HFF-Myc (cell line): ENCODE measurements at places on chromosomes 13 and 19.

GRCh38 chr13:20142023-20142926, 18.6 kb downstream of the GJA3 start:
- no peak for DNase-seq

GRCh38 chr19:10688545-10689280, 12.5 kb upstream of the QTRT1 start:
- DNase-seq, result no peak

DNA sequence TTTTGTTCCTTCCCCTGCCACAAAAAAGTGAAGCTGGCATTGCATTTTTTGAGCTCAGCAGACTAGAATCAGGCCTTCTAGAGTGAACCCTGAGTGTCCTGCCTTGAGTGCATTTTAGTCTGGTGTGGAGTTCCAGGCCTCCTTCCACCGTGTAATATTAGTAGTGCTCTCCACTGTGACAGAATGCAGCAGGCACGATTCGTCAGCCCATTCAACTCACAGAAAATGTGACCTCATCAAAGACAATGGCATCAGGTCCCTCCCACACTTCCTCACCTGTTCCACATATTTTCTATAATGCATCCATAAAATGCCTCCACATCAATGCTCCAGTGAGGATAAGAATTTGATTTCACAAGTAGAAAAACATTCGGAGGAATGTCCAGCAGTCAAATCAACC, 227.6 kb downstream of the FGF9 start:
- no peak for DNase-seq

DNA sequence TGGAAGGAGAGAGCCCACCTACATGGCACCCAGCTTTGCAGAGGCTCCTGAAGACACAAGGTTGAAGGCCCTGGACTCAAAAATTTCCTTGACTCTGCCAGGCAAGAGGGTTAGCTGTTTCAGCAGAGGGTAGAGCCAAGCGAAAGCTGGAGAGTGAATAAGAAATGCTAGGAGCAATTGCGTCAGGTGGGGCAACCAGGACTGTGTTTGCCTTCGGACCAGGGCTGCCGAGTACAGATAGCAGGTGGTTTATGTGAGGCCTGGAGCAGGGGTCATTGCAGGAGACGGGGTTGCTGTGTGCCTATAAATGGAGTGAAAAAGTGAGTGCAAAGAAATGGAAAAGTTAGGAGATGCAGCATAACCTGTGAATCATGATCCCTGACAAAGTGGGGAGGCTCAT, 59.1 kb downstream of the IRS2 start:
- no peak for DNase-seq

DNA sequence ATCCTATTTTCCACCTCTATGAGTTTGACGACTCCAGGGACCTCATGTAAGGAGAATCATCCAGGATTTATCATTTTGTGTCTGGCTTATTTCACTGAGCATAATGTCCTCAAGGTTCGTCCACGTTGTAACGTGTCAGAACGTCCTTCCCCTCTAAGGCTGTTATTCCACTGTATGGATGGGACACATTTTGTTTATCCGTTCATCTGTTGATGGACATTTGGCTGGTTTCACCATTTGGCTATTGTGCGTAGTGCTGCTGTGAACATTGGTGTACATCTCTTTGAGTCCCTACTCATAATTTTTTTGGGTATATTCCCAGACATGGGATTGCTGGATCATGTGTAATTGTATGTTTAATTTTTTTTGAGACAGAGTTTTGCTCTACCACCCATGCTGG, 21.5 kb downstream of the CRTC1 start:
- DNase-seq, result no peak

DNA sequence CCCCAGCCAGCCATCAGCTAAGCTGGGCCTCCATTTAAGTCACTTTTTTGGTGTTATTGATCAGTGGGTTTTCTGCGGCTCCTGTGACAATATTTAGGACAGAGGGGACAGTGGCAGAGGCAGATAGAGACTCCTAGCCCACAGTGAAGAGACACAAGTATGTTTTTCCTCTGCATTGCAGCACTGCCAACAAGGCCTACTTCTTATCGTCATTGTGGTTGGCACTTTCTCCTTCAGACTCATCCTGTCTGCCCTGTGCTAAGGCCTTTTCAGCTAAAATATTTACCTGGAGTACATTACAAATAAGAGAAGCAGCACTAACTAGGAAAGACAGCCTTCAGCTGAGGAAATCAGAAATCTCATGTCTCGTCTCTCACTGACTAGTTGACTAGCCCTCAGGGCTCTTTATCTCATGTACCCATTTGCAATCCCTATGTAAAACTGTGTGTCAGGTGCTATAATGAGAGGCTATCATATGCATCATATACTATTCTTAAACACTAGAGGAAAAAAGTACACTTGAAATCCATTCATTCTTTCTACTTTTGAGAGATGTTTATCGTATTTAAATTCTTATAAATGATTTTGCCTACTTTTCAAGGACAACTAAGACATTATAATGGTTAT, 62.2 kb downstream of the ZAR1L start:
- DNase-seq, result no peak

GRCh38 chr13:97397267-97397666, 36.7 kb upstream of the RAP2A start:
- no peak for DNase-seq

- DNase-seq, result no peak
These were observed 62.2 kb downstream of the PEG3 start for GRCh38 chr19:56778351-56778750.

DNA sequence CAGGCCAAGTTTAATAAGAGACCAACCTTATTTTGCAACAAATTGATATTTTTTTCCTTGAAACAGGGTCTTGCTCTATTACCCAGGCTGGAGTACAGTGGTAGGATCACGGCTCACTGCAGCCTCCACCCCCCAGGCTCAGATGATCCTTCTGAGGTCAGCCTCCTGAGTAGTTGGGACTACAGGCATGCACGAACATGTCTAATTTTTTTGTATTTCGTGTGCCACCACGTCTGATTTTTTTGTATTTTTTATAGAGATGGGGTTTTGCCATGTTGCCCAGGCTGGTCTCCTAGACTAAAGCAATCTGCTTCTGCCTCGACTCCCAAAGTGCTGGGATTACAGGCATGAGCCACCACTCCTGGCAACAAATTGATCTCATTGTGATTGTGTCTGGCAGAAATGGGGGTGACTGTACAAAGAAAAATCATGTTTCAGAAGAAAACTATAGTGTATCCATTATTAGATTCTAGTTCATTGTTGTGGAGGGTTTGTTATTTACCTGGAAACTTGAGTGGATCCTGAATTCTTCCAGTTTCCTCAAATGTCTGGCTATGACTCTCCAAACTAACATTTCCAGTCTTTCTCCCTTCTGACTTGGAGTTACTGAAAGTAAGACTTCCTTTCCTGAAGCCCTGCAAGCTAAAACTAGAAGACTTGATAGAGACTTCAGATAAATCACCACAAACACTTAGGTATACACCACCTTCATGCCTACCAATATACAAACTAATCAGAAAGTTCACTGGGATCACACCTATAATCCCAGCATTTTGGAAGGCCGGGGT, 17.3 kb upstream of the AKT2 start:
- no peak for DNase-seq

DNA sequence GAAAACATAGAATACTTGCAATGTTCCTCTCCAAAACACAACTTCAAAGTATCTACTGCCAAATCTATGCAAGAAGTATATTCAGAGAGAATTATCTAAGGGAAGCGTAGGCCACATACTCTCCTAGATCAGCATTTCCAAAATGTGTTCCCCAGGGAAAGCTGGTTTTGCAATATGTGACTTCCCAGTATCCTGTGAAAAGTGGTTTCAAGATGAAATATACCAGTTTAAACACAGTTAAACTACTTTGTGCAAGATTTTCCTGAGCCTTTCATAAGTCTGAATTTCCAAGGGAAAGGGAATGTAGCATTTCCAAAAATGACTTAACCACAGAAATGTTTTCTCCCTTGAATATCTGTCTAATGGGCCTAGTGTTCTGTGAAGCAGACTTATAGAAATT, 7.6 kb downstream of the STARD13 start:
- no peak for DNase-seq

DNA sequence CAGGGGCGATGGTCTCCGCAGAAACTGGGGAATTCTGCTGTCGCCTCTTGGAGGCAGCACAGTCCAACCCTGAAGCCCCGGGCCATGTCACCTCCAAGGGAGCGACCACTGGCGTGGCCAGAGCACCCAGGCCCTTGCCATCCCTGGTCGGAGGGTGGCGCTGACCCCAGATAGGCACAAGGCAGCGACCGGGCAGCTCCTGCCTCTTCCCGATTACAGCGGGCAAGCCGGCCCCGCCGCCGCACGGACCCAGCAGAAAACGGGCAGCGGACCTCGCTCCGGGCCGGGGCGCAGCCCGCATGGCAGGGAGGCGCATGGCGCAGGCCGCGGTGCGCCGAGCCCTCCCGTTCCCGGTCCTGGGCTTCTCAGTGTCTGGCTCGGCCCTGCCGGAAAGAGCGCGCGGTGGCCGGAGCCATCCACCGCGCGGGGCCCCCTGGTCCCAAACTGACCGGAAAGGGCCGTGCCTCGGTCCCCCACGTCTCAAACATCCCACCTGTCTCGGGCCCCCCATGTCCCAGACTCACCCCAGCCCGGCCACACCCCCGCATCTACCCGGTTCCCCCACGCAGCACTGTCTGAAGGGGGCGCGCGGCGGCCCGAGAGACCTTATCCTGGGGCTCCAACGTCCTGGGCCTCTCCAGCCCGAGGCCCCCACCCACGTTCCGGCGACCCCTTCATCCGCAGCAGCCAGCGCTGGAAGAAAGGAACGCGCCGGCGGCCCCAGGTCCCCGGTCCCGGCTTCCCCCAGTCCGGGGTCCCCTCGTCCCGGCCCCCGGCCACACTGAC, 727 bp downstream of the CERS1 start:
- no peak for DNase-seq

- DNase-seq, result no peak
These were observed 38.0 kb downstream of the TPT1 start for GRCh38 chr13:45303026-45303425.
